ENCODE measurements at places on chromosomes 6 and 20.

DNA sequence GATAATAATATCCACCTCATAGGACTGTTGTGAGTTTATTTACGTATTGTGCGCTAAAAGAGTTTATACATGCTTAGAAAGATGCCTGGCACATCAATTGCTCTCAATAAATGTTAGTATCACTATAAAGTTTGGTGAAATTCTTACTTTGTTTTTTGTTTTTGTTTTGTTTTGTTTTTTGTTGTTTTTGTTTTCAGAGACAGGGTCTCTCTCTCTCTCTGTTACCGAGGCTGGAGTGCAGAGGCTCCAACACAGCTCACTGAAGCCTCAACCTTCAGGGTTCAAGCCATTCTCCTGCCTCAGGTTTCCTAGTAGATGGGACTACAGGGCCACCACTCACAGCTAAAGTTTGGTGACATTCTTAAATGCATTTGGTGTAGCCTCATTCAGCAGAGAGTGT is 32.2 kb upstream of the BTN3A2 start:
- DNase-seq: no peak

DNA sequence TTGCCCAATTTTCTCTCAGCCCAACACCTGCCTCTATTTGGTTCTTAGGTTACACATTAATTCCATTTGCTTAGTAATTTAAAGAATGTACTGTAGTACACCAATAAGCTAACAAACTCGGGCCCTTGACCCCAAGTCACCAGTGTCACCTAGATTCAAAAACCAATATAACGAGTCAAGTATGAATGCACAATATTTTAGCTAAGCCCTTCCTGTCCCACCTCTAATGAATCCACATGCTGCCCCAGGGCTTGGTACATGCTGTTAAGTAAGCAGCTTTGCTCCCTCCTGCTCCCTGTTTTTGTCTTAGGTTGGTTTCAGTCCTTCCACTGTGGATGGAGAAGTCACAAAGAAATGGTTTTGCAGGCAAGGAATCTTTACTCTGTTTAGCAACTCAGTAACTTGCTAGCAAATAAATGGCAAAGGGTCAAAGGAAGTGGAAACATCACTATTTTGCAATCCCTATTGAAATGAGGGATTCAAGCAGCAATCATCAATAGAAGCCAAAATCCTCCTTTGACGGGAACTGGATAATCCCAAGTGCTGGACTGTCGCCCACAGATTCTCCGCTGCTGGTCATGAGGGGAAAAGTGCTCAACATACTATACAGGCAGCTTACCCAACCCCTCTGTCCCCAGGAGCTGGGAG is 5.0 kb upstream of the MPC1 start:
- DNase-seq: no peak

GRCh38 chr6:139977887-139978332 is 603.5 kb upstream of the CITED2 start:
- no peak for DNase-seq

DNA sequence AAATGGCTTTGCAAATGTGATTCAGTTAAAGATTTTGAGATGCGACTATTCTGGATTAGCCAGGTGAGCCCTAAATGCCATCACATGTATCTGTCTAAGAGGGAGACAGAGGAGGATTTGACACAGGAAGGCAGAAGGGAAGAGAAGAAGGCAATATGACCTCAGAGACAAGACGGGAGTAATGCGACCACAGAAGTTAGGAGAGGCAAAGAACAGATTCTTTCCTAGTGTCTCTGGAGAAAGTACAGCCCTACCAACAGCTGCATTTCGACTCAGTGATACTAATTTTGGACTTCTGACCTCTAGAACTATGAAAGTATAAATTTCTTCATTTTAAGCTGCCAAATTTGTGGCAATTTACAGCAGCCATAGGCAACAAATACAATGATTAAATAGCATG is 24.2 kb upstream of the TPD52L1 start:
- no peak for DNase-seq

DNA sequence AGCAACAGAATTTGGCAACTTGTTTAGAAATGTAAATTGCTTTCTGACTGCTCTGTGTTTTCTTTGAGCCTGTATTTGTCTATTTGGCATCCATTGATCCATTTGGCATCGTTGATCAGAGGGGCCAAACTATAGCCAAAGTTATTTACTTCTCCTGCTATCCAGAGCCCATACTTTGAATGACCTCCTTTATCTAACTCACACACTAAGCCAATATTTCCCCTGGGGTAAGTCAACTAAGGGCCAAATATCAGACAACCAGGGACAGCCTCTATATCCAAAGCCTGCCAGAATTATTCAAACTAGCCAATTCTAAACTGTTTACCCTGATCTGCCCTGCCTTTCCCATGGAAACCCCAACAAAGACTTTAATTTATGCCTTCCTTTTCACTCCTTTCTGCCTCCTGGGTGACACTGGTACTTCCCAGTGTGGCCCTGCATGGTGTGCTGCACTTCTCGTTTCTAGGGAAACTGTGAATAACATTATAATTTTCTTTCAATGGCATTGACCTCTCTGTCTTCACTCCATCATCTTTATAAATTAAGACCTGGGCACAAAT is 19.8 kb upstream of the ZNF184 start:
- no peak for DNase-seq

DNA sequence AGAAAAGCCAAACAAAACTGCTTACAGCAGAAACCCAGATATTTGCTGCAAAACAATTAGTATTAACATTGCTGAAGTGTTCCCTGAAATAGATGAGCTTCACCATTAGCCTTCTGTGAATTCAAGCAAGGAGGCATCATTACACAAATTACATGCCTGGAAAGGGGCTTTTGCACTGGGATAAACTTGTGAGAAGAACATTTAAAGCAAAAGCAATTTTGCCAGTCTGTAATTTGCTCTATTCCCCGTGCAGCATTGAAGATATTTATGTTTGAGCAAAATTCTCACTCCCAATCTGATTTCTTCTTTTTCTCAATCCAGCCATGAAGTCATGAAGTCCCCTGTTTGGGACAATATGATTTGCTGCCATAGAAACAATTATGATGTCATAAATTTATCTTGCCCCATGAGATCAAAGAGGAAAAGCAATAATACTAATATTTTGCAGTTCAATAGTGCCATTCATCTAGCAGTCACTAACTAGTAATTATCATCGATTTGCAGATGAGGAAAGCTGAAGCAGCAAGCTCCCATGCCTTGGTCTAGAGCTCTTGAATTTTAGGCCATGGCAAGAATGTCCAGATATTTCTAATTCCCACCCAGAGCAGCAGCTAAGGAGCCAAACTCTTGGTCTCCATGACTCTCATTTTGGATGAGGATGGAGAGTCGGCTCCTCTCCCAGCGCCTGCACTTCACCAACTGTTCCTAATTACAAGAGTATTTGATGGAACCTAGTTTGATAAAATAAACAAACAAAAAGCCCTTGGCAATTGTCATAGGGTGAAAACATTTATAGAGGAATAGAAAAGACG is 49.5 kb upstream of the CCN6 start:
- DNase-seq: no peak

- DNase-seq: no peak
Observed at GRCh38 chr6:143049611-143050010, 11.1 kb upstream of the AIG1 start.
